Smooth muscle cell of the coronary artery (primary cell): ENCODE measurements at places on chromosomes 16 and 17. TPM values are rescaled to one million over a fixed set of nuclear protein-coding genes. Genes with fewer than 3 reads are reported as not detected.

Gene PALB2
- total RNA-seq = 3.6 and 5.0 TPM in 2 replicates

Gene XYLT2
- 49.4 and 53.1 TPM in 2 replicates for total RNA-seq

Gene FBXL20
- 13.5 and 15.1 TPM in 2 replicates for total RNA-seq

Gene SECTM1
- total RNA-seq = 0.23 and 22.3 TPM in 2 replicates

Gene SMPD3
- not detected in 2 replicates for total RNA-seq
